Stromal cell of bone marrow (primary cell): ENCODE measurements at places on chromosomes 1 and 21.

GRCh38 chr1:1118011-1118875 lies 2.4 kb upstream of the C1orf159 start:
- no peak for DNase-seq

DNA sequence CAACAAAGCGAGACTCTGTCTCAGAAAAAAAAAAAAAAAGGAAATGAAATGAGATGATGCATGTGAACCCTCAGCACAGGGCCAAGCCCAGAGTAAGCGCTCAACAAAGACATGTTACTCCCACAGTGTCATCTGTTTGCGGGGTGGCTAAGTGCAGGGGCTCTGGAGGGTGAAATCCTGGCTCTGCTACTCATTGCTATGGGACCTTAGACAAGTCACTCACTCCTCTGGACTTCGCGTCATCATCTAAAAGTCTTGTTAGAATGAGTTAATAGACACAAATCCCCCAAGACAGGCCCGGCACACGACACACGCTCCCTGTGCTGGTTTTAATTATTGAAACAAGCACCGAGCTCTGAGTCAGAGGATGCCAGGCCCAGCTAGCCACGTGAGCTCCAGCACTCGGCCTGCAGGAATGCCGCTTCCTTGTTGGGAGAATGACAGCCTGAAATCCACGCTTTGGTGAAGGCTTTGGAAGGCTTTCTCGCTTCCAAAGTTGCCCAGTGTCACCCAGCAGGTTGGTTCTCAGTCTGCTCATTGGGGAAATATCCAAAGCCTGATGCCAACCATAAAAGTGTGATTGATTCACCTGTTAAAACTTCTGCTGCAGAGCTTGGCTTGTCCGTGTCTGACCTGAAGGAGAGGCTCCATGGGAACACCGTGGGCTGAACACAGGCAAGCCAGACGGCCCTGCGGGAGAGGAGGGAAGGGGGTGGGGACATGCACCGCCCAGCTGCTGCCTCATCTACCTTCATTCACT lies 36.7 kb upstream of the TARDBP start:
- DNase-seq, result peak; percentile 76

DNA sequence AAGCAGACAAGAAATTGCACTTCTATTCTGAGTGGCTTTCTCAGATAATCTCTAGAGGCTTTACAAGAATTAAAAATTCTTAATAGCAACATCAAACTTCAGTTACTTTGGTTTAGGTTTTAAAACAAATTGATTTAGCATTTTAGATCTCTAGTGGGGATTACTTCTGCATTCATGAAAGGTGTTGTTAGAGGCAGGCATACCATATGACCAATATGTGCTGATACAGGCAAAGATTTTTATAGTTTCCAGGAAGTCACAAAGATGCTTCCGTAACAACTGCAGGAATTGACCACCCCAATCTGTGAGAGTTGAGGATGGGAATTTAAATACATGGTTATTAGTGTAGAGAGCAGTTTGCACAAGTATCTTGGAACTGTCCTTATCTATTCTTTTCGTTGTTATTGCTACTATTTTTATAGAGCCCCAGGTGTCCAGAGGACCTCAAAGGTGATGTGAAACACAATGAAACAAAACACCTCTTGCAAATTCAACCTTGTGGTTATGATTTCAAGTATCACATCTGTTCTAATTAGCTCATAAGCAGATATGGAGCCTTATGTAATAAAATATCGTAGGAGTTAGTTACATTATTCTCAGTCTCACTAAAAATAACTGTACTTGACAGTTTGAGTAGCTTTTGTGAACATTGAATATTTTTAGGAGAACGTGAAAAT lies 512.7 kb upstream of the ADGRL4 start:
- no peak for DNase-seq

GRCh38 chr21:46046471-46046870 lies 51.4 kb upstream of the COL6A2 start:
- no peak for DNase-seq

DNA sequence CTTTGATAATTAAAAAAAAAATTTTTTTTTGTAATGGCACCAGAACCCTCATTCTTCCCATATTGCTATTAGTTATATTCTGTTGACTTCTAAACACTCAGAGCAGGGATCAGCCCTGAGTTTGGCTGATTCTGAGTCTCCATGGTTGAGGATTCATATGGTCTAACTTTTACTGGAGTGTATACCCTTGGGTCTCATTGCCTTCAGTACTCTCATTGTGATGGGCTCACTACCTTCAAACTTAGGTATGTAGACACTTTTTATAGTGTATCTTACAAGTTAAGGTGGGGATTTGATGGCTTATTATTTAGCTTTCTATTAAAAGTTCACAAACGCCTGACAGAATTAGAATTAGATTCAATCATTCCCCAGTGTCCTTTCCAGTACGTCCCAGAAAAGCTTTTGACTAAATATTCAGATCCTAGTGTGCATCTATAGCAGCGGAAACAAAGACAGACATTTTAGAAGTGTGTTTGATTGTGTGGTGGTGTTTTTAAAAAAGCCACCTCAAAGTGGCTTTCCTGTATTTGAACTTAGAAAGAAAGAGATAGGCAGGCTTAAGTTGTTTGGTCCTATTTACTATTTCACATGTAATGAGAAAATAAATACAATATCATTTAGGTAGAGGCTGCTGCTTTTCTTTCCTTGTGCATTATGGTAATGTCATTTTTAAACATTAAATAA lies 1.4 kb downstream of the MACF1 start:
- DNase-seq, result no peak

DNA sequence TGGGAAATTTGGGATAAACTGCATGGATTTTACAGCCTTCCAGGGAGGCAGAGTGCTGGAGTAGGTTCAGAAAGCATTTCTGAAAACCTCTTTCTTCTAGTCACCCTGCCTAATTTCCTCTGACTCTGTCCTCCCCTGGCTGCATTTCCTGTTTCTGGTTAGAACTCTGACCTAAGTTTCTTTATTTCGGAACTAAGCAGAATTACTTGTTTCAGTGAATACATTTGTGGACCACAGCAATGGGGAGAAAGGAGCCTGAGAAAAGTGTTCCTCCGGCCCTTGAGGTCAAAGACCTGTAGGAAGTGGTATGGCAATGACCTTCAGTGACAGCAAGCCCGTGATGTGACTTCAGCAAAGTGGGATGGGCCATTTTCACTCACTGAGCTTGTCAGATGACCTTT lies 173.4 kb upstream of the RUNX1 start:
- no peak for DNase-seq

GRCh38 chr1:169024800-169025271 lies 81.7 kb upstream of the ATP1B1 start:
- DNase-seq, result no peak

DNA sequence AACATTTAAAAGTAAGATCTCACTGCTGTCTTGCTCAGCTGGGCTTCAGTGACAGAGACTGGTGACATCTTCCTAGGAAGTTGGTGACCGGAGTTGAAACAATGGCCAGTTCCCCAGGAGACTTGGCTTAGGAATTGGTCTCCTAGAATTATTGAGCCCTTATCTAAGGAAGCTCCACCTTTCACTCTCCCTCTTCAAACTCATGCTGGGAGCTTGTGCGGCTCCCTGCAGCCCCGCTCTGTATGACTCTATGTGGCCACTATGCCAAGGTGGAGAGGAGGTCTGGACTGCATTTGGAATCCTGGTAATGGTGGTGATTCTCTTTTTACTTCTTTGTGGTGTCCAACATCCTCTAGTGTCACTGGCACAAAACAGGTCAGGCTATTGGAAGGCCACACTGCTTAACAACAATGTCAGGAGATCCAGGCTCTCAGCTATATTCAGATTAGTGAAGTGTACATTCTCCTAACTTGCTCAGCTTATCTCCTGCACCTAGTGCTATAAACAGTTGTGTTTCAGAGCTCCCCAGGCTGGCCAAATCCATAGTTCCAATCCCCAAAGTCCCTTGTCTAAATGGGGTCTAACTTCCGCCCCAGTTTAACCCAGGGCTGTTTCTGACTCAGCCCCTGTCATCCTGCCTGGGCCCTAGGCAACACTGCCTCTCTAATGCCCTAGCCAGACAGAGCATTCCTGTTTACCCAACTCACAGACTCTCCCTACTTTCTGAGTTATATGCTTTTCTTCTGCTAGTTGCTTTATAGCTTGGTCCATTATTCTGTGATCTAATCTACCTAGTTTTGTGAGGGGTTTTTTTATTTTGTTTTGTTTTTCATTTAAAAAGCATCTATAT lies 18.3 kb downstream of the ATP2B4 start:
- DNase-seq, result peak; percentile 52

DNA sequence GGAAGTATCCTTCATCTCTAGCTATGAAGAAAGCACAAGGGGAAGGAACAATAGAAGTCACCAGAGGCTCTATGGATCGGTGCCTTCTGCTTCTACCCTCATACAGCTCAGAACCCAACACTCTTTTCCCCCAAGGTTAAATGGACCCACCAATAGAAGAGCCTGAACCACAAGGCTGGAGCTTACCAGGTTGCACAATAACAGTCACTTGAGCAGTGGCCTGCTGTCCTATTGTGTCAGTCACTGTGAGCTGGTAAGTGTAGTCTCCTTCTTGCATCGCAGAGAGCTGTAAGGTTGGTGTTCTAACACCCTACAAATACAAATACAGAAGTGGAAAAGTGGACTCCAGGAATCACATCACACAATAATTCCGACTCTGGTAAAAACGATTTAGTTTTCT lies 103.0 kb downstream of the KIAA0319L start:
- no peak for DNase-seq

- no peak for DNase-seq
These were observed at the start of gene ADGRB2 for GRCh38 chr1:31764312-31765040. ADGRB2 (minus strand) TSS chr1:31764340; CDS start chr1:31757221, 7,119 bp downstream.

GRCh38 chr1:160644399-160644798 lies 2.4 kb downstream of the SLAMF1 start:
- DNase-seq, result no peak

GRCh38 chr21:41442481-41443186 lies 16.6 kb downstream of the MX1 start:
- no peak for DNase-seq

DNA sequence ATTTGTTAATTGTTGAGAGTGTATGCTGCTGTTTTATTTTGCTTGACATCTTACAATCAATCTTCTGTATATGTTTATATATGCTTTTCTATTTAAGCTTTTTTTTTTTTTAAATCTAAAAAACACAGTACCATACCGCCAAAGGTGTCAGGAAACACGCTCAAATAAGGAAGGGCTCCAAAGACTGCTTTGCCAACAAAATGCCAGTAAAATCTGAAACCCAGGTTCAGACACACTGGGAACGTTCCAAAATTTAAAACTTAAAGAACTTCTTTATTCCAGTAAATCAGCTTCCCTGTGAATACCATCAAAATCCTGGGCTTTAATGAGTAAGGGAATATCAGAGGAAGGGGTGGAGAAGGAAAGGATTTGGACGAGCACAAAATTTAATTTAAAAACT lies 87.3 kb downstream of the SIM2 start:
- no peak for DNase-seq

DNA sequence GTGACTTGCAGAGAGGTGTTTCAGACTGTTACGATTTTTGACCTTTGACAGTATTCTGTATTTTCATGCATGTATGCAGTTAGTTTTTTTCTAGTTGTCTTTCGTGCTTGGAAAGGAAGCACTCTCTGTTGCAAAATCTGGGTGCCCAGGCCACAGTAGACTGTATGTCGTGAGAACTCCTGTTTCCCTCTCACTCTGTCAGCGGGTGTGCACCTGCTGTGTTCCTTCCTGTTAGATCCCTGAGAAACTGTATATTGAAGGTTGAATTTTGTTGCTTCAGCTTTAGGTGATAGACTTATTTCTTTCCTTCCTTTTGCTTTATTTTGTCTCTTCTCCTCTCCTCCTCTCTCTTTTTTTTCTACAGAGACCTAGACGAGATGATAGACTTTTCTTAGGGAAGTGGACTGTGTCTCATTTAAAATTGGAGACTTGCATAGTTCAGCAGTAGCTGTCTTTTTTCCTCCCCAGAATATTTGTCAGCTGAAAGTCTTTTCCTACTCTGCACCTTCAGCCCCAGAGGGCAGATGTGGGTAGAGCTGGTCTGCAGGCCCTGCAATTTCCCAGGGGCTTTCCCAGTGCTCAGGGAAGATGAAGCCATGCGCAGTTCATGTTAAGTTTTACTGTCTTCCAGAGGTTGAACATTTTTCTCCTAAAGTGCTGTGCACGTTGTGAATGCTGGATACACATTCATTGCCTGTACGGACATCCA lies 1.4 kb downstream of the TRAPPC10 start:
- DNase-seq, result no peak

GRCh38 chr1:223401873-223402789 lies 8.9 kb downstream of the CCDC185 start:
- DNase-seq, result peak; percentile 65

DNA sequence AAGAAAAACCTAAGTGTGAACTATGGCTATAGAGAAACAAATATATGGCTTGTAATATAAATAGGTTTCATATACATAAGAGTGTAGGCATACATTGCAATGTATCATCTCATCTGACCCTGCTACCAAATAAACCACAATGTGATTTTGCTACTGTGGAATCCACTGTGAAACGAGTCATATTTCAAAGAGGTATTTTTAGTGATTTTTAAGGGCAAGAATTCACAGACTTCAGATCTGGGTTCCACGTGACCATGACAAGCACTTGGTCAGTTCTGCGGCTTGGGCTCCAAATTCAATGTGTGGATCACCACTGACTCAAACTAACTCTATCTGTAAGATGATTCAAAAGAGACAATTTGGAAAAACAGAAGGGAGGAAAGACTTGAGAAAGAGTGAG lies 147.0 kb upstream of the ERG start:
- peak; percentile 92 for DNase-seq
